ENCODE measurements at places on chromosomes 5 and 9.

- no peak for DNase-seq
Observed at GRCh38 chr5:162067162-162067561, 411 bp upstream of the GABRG2 start.

DNA sequence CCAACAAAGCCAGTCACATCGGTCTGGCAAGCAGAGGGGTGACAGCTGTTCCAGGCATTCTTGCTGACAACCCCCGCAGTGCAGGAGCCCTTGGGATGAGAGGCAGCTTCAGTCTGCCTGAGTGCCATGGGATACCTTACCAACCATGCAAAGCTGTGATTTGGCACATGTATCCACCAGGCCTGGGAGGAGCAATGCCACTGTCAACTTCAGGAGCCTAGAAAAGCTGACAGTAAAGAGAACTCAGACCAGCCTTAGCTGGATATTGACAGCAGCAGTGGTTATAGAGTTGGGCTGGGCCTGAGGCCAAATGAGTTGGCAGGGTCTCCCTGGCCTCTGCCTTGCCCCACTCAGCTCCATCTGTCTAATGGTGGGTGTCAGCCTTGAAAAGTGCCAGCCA, 10.1 kb upstream of the PLPPR1 start:
- no peak for DNase-seq

- DNase-seq = no peak
Observed at GRCh38 chr5:1193591-1193985, 7.8 kb upstream of the SLC6A19 start.

DNA sequence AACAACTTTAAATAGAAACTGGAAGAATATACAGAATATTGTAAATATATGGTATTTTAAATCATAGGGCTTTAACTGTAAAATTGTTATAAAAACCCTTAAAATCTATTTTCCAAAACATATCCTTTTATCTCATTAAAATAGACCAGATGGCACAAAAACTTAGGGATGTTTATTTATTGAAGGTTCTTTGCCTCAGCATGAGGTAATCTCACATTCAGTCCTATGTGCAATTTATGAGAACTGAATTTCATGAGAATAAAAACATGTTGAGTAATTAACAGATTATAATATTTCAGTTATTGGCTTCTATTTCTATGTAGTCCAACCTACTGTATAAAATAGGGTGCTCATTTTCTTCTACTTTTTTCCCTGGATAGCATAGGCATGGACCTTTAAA, 329.2 kb upstream of the PRR16 start:
- DNase-seq = no peak

- no peak for DNase-seq
Observed at GRCh38 chr9:122127396-122127798, 32.2 kb downstream of the NDUFA8 start.

GRCh38 chr5:110872963-110873362, 134.2 kb downstream of the SLC25A46 start:
- DNase-seq = no peak

- no peak for DNase-seq
Observed at GRCh38 chr9:109182940-109183798, 16.1 kb upstream of the FRRS1L start.

DNA sequence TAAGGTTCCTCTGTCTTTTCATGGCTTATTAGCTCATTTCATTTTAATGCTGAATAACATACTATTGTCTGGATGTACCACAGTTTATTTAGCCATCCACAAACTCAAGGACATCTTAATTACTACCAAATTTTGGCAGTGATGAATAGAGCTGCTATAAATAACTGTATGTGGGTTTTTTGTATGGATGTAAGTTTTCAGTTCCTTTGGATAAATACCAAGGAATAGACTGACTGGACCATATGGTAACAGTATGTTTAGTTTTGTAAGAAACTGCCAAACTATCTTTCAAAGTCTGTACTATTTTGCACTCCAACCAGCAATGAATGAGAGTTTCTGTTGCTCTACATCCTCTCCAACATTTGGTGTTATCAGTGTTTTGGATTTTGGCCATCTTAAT, 38.7 kb downstream of the SCAMP1 start:
- DNase-seq = no peak

DNA sequence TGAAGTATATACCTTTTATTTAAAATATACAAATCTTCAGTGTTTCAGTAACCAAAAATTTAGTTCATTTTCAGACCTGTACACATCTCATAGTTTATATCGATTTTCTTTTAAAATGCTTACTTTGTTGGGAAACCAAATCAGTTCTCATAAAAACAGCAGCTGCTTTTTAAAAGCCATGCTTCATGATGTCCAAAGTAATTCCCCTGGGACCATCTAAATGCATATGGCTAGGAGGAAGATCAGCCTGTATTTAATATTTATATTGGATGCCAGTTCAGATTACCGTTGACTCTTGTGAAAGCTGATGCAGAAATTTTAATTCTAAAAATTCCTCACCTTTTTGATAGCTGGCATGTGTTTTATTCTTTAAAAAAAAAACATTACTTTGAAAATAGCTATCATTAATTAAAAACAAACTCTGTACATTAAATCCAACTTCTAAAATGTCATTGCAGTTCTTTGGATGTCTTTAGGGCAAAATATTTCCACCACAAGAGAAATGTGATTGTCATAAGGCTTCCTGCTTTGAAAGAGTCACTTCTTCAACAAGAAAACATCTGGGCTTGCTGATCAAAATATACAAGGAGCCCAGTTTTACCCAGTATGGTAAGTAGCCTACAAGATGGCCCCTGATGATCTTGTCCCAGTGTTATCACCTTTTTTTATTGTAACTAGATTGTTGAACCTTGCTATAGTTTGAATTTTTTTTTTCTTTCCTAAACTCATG, 1242.9 kb upstream of the CDH6 start:
- DNase-seq = no peak

GRCh38 chr9:75941577-75942311, 51.3 kb downstream of the PCSK5 start:
- no peak for DNase-seq

GRCh38 chr5:126253406-126253805, 169.8 kb upstream of the GRAMD2B start:
- DNase-seq = no peak

GRCh38 chr9:4263591-4263990, 36.3 kb downstream of the GLIS3 start:
- DNase-seq = no peak

DNA sequence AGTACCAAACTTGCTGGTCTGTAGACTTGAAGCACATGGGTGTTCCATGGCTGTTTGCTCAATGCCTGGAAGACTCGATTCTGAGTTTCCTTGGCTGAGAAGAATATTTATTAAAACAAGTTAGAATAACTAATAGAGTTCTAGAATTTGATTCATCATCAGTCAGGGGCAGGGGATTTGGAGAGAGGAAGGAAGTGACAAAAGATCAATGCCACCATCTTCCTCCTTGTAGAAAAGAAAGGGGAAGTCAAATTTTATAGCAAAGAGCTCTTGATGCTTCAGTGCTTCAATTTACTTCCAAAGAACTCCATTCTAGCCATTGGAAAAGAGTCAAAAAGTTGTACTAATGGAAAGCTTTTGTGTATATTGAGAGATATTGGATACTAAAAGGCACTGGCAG, 236.3 kb downstream of the MCTP1 start:
- no peak for DNase-seq

DNA sequence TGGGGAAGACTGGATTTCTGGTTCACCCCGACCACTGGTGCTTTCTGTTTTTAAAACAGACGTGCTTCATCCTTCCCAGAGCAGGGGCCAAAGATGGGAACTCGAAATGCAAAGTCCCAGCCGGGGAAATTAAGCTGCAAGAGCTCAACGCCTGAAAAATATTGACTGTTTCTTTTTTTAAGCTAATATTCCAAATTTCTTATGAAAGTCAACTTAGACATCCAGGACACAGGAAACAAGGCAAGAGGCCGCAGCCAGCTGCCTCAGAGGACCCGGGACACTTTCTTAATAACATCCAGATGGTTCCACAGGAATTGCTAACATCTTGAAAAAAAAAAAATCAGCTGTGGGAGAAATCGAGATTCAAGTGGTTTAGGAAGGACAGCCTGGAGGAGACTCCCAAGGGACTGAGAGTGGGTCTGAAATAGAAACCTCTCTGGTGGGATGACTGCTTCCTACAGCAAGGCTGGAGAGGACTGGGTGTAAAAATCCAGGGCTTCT, 144.9 kb downstream of the FGF1 start:
- DNase-seq = no peak

GRCh38 chr5:38806775-38807258, 39.0 kb upstream of the OSMR start:
- DNase-seq = no peak

GRCh38 chr9:23635276-23635675, 190.8 kb downstream of the ELAVL2 start:
- DNase-seq = no peak

- DNase-seq = no peak
Observed at GRCh38 chr9:94061864-94062263, 22.4 kb upstream of the PTPDC1 start.

GRCh38 chr5:84086511-84086910, 298.2 kb downstream of the EDIL3 start:
- DNase-seq = no peak

DNA sequence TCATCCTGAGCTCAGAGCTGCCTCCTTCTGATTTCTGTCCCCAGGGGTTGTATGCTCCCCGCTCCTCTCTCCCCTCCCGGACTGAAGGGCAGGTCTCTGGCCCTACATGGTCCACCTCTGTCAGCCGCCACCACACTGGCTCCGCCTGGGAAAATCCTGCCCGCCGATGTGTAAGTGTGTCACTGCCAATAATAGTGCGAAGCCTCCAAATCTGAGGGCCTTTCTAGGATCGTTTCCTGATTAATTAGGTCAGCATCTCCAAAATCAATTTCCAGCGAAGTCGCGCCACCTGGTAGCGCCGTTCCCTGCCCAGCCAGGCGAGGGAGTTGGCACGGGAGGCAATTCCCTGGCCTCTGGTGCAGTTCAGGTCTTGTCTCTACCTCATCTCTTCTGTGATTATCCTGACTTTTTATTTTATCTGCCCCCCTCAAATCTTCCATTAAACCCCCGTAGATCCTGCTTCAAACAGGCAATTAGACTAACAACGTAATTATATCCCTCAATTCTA, 73.5 kb downstream of the ZNF618 start:
- DNase-seq = peak; percentile 62

DNA sequence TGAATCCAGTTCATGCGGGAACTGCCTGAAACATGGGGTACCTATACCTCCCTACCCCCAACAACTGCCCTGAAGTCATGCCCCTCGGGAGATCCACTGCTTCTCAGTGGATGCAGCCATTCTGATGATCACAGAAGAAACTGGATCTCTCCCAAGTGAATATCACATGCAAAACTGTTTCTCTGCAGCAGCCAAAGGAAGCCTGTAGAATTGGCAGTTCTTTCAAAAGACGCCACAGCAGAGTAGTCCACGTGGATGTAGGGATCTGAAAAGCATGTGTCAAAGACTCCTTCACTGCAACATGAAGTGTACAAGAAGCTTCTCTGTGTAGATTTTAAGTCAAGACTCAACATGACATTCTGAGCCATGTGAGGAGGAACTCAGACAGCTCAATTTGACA, 286.7 kb downstream of the NR3C1 start:
- DNase-seq = no peak

DNA sequence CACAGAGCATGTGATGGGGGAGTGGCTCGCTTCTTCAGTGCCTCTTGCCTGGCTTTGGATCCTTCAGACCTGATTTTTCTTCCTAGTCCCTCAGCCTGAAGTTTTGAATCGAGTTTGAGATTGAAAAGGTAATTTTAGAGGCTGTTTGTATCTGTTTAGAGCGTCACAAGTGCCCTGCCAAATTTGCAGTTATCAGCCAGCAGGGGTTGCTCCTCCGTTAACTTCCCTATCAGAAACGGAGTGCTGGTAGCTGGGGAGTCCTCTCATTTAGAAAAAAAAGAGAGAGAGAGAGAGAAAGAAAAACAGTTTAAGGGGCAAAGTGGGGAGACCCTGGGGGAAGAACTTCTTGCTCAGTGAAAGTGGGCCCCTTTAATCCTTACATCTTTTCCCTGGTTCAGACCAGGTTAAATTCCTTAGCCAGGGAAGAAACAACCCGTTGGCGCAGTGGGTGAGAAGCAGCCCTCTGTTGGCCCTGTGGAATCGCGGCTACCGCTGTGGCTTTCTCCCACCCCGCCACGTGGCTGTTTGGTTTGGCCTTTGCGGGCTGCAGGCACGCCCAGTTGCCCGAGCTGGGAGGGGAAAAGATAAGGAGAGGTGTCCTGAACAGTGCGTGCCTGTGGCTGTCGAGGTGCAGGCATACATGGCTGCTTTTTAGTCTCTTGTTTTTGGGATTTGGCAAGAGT, 576.7 kb upstream of the ACO1 start:
- peak; percentile 67 for DNase-seq

- no peak for DNase-seq
Observed at GRCh38 chr5:142515036-142515435, 170.9 kb downstream of the FGF1 start.

DNA sequence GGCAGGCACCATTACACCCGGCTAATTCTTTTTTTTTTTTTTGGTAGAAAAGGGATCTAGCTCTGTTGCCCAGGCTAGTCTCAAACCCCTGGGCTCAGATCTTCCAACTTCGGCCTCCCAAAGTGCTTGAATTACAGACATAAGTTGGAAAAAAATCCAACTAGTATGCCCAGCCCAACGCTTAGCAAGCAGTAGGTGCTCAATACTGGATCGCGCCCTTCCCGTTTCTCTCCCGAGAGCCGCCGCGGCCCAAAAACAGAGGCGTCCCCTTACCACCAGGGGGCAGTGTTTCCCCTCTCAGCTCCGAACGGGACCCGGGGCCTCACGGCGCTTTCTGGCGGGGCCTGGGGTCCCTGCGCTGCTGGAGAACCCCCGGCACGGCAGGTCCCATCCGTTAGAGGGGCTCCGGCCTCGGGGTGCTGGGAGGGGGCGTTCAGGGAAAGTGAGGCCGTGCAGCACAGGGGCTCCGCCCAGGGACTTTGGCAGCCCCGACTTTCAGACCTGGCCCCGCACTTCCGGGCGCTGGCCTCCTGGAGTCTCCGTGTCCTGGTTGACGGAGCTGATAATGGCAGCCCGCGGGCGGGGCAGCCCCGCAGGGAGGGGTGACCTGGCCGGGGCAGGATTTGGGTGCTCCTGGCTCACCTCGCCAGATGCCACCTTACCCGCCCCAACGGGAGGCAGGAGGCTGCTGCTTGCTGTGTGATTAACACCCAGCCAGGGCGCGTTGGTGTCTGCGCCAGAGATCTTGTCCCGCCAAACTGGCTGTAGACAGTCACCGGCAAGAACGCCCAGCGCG, 15.2 kb downstream of the PTGES start:
- DNase-seq = peak; percentile 94

GRCh38 chr5:75331095-75332090, 5.6 kb upstream of the HMGCR start:
- no peak for DNase-seq

GRCh38 chr5:24629798-24630197, 15.0 kb downstream of the CDH10 start:
- DNase-seq = no peak

DNA sequence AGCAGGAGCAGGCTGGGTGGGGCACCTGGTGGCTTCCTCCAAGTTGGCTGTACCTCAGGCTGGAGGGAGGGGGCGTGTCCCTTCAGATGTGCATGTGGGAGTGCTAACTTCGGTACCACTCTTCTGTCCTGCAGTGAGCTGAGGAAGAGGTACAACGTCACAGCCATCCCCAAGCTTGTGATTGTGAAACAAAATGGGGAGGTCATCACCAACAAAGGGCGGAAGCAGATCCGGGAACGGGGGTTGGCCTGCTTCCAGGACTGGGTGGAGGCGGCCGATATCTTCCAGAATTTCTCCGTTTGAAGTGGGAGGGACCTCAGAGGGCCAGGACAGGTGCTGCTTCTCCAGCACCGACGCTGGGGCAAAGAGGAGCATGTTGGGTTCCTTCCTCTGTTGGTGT, 9.3 kb downstream of the NXNL2 start:
- DNase-seq = no peak
